ENCODE measurements at places on chromosomes 1 and 21.

DNA sequence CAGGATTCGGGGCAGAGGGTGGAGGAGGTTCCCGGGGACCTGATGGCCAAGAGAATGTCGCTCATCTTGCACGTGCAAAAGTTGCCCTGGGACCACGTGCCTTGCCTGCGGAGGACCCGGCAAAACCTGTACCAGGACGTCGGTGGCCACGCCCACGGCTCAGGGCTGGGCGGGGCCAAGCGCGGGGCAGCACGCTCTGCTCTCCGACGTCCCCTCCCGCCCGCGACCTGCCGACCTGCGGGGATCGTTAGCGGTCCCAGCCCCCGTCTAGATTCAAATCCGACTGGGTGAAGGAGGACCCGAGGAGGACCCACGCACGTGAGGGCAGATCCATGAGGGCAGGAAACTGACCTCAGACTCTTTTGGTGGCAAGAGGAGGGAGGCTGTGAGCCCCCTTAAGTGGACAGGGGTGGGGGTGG lies at the start of gene C1orf167:
C1orf167 (plus strand) TSS at position 206 of the 419 bp plus-strand sequence. CDS start 2,208 bp downstream, outside the sequence.
- no peak for DNase-seq

GRCh38 chr21:18468790-18469189 lies 65.2 kb upstream of the TMPRSS15 start:
- no peak for DNase-seq

DNA sequence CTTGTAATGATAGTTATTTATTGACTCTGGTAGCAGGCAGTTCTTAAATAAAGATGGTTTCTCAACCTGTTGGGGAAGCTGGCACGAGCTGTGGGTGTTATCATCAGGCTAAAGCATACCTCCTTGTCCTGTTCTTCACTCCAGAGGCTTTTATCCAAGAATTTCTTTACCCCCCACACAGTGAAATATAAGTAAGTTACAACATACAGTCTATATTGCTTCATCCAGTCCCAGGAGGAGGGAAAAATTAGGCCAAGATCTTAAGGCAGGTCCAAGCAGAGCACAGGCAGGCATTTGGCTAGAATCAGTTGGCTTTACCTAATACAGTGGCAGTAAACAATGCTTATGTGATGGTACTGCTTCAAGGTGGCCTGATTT lies 6.3 kb downstream of the TMEM81 start:
- no peak for DNase-seq

DNA sequence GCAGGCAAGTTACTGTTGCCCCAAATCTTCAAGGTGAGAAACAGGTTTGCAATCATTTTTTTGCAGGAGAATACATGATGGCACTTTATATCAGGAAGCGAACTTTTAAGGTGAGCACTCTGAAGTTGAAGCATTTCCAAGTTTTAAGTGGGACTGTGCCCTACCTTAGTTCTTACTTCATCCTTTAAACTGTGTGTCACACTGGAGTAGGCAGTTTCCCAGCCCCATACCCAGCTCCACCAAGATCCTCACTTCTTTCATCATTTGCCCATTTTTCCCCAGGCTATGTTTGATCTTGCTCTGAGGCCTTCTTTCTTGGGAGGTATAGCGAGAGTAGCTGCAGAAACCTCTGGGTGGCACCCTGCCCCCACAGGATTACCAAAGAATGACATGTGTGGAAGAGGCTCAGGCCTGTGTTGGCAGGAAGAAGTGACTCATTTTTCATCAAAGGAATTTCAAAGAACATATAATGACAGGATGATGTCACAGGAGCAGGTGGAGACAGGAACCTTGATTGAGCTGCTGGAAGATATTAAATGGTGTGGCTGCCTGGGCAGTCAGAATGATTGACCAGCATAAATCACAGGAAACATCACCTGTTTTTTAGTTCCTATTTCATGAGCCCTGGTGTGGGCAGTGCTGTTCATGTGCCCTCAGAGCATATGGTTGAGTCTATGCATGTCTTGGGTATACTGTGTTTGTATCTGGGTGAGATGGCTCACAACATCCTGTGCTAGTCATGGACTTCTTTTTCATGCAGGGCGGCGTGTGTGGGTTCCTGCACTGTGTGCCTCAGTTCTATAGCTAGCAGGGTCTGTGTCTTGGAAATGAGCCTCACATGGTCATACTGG lies 20.8 kb upstream of the MACF1 start:
- peak; percentile 91 for DNase-seq

GRCh38 chr1:207851696-207852095 lies 59.2 kb downstream of the CD34 start:
- DNase-seq, result no peak

DNA sequence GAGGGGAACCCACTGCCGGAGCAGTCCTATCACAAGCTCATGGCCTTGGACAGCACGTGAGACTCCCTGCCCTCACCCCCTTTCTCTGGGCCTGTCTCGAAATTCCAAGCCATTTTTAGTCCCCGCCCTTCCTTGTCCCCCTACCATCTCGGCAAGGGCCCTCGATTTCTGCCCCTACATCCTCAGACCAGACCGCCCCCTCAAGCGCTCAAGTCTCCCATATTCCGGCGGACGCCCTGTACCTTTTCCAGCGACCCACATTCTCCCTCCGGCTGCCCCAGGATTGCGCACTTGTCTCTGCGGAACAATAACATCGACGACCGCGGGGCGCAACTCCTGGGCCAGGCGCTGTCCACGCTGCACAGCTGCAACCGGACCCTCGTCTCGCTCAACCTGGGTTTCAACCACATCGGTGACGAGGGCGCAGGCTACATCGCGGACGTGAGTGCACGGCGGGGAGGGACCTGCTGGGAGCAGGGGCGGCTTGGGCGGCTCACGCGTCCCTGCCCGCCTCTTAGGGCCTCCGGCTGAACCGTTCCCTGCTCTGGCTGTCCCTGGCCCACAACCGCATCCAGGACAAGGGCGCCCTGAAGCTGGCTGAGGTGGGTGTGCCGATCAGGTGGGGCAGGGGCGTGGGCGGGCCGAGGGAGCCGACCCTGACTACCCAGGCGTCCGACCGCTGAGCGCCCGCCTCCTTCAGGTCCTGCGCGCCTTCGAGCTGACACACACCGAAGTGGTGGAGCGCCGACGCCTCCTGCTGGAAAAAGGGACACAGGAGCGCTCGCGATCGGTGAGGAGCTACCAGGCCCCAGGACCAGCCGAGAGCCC lies 7.0 kb downstream of the LRRC71 start:
- DNase-seq, result peak; percentile 35

DNA sequence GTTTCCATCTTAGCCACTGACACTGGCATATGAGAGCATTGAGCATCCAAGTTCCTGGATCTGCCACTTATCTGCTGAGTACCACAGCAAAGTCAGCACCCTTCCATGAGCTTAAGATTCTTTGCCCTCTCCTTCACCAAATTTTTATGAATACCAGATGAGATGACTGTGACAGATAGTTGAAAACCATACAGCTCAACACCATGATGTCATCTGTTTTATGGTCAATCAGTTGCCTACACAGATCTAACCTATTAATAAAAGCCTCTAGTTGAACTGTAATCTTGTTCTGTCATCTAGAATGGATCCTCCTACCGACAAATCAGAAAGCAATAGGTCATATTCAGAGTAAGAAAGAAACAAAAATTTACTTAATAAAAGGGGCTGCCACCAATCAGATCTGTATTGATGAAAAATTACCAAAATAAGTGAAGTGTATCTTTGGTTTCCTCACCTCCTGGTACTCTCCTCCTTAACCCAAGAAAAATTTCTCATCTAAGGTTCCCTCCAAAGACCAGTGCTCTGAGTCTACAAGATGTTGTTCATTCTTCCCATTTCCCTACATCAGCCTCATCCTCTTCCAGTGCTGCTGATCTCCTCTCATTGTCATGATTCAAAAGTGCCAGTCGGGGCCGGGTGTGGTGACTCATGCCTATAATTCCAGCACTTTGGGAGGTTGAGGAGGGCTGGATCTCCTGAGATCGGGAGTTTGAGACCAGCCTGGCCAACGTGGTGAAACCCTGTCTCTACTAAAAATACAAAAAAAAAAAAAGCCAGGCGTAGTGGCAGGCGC lies 138.8 kb upstream of the CTTNBP2NL start:
- DNase-seq, result no peak

GRCh38 chr1:234633246-234634003 lies 23.4 kb upstream of the IRF2BP2 start:
- no peak for DNase-seq

DNA sequence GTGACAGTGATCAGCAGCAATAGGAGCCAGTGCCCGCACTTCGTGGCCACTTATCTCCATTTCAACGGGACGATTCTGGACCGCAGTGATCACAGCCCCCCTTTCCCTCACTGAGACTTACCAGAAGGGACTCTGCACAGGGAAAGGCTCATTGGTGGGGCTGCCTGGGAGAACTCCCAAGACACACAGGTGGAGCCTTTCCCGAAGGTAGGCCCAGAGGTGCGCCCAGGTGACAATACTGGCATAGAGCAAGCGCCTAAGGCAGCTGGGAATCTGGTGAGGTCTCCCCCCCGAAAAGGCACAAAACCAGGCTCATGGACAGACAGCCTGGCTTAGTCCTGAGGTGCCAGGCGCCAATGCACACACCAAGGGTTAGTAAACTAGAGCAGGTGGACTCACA lies 318.9 kb downstream of the AJAP1 start:
- DNase-seq, result no peak

DNA sequence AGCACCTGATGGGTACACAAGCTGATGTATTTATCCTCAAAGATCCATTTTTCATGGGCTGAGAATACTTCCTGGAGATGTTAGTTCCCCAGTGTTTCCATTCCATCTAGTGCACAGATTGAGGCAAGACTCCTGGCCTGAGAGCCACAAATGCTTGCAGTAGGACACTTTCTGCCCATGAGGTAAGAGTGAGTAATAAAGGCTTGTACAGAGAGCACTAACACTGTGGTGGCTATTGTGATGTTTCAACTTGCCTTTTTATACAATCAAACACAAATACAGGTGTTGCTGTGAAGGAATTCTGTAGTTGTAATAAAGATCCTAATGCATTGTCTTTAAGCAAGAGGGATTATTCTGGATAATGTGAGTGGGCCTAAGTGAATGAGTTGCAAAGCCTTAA lies 186.1 kb upstream of the ADAMTS5 start:
- no peak for DNase-seq

DNA sequence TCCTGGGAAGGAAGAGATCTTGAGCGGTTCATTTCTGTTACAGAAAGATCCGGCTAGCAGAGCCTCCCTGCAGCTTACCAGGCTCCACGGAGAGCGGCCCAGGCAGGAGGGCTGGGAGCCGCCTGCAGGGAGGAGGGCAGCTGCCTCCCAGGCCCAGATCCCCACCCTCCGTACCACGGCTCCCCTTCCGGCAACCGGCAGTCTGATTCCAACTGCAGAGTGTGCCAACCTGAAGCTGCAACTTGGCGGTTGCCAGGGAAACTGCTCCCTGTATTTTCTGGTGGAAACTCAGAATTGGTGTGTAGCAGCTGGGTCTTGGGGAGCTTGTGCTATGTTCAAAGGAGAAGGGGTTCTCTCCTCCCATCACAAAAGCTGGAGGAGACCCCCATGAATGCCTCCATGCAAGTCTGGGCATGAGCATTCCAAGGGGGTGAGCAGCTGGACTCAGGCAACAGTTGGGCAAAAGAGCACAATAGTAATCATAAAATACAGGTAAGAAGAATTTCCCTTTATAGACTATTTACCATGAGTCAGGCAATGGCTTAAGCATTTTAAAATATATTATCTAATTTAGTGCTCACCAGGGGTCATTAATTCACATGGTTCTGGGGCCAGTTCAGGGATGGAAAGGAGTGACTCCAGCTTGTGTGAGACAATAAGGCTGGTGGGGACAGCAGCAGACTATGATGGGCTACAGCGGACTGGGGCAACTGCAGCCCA lies 46.1 kb upstream of the KAZN start:
- no peak for DNase-seq

- no peak for DNase-seq
Observed at GRCh38 chr1:193589597-193590040, 403.2 kb upstream of the B3GALT2 start.

GRCh38 chr1:235648407-235648907 lies 1.1 kb downstream of the GNG4 start:
- DNase-seq, result no peak

DNA sequence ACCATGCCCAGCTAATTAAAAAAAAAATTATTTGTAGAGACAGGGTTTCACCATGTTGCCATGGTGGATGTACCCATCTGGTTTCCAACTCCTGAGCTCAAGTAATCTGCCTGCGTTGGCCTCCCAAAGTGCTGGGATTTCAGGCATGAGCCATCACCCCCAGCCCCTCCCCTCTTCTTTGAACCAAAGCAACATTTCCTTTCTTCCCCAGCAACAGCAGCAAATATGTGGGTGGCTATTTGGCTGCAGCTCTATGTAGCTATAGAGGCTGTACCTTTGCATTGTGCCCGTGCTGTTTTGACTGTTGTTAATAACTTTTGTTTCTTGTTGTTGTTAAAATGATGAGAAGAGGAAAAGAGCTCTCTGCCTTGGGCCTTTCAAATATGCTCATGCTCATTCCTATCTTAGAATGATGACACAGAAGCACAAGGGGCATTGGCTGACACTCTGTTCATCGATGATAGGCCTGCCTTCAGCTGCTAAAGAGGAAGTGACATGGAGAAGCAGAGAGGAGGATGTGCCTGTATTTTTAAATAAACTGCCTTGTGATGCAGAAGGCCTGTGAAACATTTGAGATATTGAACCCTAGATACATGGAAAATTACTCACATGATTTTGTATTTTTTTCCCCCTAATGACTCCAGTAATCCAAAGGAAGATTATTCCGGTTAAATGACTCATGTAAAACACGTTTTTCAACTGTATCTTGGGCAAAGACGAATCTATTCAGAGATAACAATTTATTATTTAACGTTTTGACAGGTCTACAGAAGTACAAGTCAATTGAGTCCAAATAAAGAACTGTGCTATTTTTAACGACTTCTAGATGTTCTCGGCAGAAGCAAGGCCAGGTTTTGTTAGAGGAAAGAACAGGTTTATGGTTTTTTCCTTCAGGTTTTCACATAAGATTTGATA lies 20.5 kb upstream of the XPR1 start:
- no peak for DNase-seq

GRCh38 chr1:115782571-115783281 lies 14.2 kb upstream of the CASQ2 start:
- DNase-seq, result no peak

DNA sequence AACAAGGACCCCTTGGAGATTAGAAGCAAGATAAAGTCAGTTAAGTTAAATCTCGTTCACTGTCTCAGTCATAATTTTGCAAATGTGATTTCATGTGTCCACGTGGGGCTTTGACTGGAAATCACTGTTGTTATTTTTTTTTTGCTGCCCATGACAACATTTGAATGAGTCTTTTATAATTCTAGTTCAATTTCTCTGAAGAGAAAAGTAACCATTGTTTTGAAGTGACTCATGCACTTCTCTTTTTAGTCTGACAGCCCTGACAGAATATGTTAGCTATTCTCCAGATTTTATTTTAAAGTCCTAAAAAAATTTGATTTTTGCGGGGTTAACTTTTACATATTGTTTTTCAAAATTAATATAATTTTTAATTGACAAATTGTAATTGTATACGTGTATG lies 30.7 kb upstream of the NLRP3 start:
- DNase-seq, result no peak

DNA sequence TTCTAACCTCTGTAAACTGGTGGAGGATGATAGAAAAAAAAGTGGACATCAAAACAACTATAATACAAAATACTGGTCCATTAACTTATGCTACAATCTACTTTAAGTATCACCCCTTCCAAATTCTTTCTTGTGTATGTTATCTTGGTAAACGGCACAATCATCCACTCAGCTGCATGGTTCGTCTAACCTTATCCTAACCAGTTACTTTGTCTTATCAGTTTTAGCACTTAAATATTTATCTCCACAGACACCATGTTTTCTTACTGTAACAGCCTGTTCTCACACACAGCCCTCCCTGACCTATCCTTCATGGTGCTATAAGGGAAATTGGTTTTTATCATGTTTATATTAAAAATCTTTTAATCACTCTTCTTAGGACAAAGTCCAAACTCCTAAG lies 157.2 kb downstream of the PTGER3 start:
- no peak for DNase-seq

- no peak for DNase-seq
Observed at GRCh38 chr1:64097859-64098258, 105.6 kb upstream of the UBE2U start.
